ENCODE measurements at places on chromosomes 4 and X.

DNA sequence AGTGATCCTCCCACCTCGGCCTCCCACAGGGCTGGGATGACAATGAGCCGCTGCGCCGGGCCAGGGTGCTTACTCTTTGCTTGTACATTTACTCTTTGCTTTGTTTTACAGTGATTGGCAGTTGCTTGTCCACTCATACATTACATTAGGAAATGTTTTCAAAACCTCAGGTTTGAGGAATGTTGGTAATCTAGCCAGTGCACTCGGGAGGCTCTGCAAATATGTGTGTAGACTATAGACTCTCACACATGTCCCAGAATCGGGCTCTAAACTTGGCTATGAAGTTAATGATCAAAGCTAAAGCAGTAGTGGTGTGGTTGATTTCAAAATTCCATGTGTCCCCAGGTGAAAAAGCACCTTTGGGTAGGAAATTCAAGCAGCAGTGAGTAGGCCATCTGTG is 20.5 kb downstream of the TRMT44 start:
- no peak for DNase-seq

DNA sequence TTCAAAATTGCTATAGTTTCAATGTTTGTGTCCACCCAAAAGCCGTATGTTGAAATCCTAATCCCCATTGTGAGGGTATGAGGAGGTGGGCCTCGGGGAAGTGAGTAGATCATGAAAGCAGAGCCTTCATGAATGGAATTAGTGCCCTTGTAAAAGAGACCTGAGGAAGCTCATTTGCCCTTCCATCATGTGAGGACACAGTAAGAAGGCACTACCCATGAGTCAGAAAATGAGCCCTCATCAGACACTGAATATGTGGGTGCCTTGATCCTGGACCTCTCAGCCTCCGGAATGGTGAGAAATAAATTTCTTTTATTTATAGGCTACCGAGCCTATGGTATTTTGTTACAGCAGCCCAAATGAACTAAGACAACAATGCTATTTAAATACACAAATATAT is 57.7 kb upstream of the EFHC2 start:
- no peak for DNase-seq

DNA sequence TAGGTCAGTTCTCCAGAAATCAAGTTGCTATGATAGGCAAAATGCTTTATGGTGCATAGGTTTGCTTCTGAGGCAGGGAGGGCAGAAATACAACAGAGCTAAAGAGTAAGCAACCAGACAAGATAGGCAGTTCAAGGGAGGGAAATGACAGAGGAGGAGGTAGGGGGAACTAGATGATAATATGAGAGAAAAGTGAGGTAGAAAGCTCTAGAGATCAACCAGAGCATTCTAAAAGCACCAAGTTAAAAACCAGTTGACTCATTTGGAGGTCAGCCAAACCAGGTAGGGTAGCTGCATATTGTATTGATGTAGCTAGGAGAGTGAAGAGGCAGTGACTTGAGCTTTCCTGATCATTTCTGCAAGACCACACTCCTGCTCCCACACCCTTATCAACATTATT is 49.0 kb upstream of the SLC16A2 start:
- no peak for DNase-seq

- no peak for DNase-seq
These were observed 5.2 kb upstream of the PDE6B start for GRCh38 chr4:620201-620600.

- DNase-seq = no peak
These were observed 53.0 kb upstream of the ATOH1 start for GRCh38 chr4:93775551-93775950.

- DNase-seq = no peak
These were observed 65.1 kb downstream of the PPP3CA start for GRCh38 chr4:101282076-101282844.

DNA sequence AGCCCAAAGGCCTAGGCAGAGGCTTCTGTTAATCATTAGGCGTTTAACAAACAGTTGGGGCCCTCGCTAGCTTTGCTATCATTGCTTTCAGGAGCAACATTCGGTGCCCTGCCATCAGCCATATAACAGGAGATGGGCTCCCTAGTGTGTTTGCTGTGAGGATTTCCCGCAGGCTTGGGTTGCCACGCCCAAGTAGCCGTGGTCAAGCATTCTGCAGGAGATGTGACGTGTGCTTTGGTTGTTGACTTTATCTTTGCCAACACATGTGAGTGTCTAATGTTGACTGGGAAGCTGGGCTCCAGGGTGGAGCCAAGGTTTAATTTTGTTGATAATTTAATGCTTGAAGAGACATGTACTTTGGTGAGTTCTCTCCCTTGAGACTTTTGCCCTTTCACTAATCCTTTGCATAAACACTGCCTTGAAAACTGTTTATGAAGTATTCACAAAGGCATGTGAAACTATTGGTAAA is 184.6 kb upstream of the KIT start:
- DNase-seq = no peak

DNA sequence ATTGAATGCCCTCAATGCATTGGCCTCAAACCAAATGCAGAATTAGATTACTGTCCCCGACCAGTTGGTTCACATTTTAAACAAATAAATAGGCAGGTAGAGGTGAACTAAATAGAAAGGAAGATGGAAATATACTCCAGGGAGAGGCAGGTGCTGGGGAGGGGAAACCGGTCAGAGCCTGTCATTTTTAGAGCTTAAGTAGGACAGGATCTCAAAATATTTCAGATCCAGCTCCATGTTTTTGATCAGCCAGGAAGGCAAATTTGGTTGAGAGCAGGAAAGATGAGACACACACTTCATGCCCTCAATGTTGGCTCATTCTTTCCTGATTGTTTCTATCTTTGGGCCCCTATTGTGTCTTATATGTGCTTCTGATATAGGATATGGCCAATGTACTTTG is 206.7 kb downstream of the SHROOM3 start:
- no peak for DNase-seq

- no peak for DNase-seq
These were observed 46.4 kb downstream of the GAB1 start for GRCh38 chr4:143383005-143383574.

DNA sequence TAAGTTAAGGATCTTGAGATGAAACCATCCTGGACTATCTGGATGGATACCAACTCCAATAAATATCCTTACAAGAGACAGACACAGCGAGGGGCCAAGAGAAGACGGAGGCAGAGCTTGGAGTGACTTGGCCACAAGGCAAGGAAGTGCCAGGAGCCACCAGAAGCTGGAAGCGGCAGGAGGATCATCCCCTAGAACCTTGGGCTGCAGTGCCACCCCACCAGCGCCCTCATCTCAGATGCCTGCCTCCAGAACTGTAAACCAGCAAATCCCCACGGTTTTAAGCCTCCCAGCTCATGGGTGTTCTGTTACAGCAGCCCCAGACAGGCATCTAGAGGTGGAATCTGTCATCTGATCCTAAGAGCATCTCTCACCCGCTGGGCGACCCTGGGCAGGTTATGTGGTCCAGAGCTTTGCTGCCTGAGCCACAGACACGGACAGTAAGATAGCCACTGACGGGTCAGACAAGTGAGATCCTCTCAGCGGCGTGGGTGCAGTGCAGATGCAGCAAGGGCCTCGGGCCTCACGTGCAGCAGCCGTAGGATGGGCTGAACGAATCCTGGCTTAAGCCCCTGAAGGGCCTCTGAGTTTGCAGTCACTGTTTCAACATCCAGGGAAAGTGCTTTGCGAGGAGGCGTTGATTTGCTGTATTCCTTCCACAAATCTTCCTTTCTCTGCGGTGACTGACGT is 25.1 kb upstream of the MXD4 start:
- no peak for DNase-seq

DNA sequence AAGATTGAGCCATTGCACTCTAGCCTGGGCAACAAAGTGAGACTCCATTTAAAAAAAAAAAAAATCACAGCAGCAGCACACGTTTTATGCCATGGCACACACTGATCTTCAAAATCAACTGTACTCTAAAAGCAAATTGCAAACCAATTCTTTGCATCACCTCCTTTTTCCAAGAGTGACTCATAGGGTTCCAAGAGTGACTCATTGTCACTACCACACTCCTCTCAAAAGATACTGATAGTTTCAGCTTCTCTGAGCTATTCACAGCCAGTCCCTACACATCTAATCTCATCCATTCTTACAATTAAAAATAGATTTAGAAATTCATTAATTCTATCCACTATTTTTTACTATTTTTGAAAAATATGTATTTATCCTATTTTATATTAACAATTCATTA is 1494.9 kb upstream of the AGA start:
- no peak for DNase-seq

DNA sequence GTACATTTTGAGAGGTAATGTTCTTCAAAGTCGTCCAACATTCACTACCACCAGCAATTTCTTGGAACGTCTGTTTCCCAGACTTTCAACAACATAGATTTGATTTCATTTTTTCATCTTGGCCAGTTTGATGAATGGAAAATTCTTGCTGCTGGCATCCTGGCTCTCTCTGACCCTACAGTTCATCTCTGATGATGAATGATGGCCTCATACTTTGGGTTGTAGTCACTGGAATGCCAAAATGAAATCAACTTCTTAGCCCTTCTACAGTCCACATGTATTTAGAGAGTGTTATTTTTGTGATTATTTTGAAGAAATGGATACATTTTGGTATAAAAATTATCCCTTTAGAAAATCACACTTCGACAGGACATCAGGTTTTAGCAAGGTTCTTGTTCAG is 8.8 kb downstream of the CHST7 start:
- DNase-seq = no peak

DNA sequence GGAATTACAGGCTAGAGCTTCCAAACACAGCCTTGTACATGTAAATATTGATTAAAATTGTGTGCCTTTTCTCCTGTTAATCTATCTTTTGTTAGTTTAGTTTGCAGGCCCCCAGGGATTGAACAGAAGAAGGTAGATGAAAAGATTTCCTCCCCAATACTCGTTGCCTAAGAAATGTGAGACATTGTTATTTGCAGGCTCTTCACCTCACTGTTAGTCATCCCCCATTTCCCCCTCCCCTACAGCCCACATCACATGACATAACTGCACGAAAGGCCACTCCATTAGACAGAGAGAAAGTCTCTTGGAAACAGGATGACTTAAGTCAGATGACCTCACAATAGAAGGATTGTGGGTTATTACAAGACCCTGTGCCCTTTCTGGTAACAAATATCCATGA is 13.3 kb upstream of the MID1 start:
- DNase-seq = no peak

- DNase-seq = no peak
These were observed 33.4 kb upstream of the RASGEF1B start for GRCh38 chr4:81505004-81505598.

DNA sequence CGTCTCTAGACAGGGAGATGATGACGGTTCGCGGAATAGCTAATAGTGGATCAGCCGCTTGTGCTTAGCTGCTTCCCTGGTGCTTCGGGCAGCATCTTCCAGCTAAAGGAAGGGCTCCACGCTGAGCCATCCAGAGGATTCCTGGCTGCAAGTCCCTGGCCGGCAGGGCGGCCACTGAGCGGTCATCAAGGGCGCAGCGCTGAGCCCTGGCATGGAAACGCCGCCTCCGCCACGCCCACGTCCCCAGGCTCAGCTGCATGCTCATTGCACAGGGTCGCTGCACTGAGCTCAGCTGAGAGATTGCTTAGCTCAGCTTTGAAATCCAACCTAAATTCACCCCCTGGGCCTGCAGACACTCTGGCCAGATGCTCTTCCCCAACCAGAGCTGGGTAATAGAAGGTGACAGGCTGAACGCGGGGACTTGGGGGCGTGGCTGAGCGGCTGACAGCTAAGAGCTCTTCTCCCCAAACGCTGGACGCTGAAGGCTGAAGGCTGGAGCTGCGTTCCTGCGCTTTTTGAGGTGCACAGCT is 118.2 kb upstream of the KIT start:
- DNase-seq = no peak

- no peak for DNase-seq
These were observed 1957.4 kb upstream of the TENM3 start for GRCh38 chr4:180285796-180286195.

DNA sequence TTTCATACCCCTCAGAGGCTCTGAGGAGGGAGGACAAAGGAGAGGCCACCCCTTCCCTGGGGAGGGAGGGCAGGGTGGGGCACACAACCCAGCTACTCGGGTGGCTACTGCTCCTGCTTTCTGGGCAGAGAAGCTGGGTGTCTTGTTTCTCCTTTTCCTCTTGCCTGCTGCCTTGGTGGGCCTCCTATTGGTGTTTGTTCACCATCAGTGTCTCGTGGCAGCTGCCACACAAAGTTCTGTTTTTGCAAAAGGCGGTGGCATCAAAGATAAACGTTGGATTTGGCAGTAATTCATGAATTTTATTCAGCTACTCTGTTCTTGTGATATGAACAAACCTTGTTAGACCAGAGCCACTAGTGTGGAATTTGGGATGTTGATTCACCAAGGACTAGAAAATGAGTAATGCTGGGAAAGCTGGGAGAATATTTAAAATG is 153.0 kb upstream of the SCML1 start:
- DNase-seq = no peak

DNA sequence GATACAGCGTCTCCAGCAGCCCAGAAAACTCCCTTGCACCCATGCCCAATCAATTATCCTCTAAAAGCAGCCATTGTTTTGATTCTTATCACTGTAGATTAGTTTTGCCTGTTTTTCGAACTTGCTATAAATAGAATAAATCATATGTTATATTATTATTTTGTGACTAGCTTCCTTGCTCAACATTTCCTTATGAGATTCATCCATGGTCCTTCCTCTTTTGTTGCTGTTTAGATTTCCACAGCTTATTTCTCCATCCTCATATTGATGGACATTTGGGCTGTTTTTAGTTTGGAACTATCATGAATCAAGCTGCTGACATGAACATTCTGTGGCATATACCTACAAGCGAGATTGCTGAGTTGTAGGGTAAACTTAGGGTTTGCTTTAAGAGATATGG is 595.3 kb downstream of the BCOR start:
- no peak for DNase-seq

DNA sequence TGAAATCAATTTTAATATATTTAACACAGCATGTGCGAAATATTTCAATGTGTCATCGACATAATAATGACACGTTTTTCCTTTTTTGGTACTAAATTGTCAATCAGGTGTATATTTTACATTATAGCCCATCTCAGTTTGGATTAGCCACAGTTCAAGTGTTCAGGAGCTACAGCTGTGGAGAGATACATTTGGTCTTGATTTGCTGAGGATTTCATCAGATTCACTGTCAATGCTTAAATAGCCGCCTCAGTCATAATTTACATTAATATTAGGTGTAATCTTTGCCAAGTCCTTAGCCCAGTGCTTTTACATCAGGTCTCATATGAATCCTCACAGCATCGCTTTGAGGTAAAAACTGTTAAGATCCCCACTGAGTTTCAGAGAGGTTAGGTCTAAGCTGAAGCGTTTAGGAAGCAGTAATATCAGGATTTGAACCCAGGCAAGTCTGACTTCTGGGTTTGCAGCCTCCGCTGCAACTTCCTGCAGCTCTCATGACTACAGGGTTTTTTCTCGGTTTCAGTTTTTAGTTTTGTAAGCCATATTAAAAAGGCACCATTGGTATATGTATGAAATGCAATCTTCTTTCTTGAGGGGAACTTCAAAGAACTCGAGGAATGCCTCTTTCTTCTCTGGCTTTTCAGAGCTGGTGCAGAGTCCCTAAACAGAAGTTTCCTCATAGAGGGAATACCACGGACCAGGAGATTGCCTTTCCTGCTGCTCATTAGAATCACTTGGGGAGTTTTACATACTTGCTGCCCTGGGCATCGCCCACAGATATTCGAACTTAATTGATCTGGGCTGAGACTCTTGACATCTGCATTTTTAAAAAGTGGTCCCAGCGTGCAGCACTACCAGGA is 6.4 kb downstream of the MTM1 start:
- no peak for DNase-seq

- no peak for DNase-seq
These were observed 46.3 kb downstream of the STARD8 start for GRCh38 chrX:68693481-68694434.
